ENCODE measurements at places on chromosomes 1 and 21.

DNA sequence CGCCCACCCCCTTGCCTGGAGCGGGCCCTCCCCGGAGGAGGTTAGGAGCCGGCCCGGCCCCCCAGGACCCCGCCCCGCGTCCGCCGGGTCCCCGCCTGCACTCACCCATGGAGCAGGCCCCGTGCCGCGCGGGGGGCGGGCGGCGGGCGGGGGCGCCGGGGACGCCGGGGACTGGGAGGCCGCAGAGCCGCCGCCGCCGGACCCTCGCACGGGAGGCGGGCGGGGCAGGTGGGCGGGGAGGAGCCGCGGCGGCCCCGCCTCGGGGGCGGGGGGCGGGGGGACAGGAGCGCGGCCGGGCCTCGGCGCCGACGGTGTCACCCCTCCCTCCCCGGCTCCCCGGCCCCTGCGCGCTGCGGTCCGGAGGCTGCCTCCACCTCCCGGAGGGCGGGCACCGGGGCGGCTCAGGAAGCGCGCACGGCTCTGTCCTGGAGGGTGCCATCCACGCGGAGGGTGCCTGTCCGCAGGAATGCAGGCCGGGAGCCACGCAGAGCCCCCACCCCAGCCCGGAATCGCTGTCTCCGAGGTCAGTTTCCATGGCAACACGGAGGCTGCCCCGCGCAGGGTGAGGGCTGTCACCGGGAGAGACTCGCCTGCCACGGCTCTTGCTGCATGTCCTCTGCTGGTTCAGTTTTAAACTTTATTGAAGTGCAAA is 5.9 kb upstream of the PLEKHG5 start:
- DNase-seq = no peak

- no peak for DNase-seq
These were observed 684.4 kb downstream of the PLA2G4A start for GRCh38 chr1:187513190-187513589.

DNA sequence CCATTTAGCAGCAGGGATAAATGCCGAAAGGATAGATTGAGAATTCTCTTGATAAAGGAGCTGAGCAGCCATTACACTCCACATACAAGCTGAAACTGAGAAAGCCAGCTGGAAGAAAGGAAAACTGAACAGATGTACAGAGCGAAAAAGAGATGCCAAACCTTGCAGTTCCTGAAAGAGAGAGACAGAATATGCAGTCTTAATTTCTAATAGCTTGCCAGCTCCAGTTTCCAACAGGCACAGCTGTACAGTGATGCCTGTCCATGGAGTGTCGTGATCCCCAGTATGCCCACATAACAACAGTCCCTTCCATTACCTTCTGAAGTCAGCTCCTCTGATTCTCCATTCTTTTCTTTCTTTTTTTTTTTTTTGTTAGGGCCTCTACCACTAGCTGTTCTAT is 22.7 kb downstream of the ABL2 start:
- DNase-seq = no peak

- no peak for DNase-seq
These were observed 42.6 kb upstream of the PIGV start for GRCh38 chr1:26745191-26745590.

DNA sequence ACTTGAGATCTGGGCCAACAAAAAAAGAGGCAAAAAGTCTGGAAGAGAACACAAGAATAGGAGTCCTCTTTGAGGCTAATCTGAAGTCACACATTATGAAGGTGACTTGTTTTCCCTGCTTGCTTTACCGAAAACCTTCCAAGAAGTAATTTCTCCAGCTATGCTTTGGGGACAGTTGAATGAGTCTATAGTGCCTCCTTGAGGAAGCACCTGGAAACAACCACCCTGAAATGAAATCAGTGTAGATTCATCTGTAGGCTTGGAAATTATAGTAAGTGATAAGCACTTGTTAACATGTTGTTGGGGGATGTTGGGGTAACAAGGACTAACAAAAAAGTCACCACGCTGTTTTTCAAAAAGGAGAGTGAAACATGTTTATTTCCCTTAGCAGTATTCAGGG is 23.4 kb upstream of the RPTN start:
- no peak for DNase-seq

DNA sequence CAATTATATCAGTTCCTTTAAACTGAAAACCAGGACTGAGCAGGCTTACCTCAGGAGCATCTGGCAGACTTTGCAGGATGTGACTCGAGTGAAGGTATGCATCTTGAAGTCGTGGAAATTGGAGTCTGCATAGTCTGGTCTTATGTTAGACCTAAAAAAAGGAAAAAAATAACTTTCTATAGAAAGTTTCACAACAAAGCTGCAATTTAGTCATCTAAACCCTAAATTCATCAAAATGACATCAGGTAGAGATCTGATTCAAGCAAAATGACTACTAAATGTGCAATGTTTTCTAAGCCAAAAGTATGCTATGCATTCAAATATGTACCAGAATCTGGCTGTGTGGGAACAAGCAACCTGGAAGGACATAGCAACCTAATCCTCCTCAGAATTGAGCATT is 260.1 kb downstream of the VAV3 start:
- no peak for DNase-seq

DNA sequence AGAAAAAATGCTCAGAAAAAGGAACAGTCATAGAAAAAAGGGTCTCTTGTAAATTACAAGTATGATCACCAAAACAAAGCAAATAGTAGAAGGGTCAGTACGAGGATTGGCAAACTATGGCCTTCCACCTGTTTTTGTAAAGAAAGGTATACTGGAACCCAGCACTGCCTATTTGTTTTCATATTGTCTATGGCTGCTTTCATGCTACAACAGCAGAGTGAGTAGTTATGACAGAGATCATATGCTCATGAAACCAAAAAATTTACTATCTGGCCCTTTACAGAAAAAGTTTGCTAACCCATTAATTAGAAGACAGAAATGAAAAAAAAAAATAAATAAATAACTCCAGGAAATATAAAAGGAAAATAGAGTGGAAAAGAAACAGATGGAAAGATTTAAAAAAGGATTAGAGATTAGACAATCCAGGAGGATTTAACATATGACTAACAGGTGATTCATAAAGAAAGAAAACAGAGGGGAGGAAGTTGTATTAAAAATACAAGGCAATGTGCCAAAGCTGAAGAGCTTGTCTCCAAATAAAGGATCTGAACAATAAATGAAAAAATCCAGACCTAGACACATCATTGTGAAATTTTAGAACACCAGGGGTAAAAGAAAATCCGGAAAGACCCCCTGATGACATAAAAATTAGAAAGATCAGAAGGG is 108.5 kb upstream of the SERTAD4 start:
- DNase-seq = no peak

GRCh38 chr1:27555700-27556424 is 48.1 kb downstream of the AHDC1 start:
- no peak for DNase-seq

DNA sequence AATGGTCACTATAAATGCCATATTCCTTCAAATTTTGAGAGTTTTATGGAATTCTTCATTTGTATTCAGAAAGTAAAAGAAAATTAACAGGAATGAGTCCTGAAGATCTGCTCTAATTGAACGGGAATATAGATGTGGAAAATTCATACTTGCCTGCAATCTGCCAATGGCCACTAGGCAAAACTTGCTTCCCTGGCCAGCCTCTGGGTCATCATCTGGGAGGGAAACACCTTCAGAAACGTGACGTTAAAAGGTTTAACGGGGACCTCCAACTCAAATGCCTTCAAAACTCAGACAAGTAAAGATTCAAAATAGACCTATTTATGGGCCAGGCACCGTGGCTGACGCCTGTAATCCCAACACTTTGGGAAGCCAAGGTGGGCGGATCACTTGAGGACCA is 21.7 kb upstream of the CTSK start:
- DNase-seq = no peak

DNA sequence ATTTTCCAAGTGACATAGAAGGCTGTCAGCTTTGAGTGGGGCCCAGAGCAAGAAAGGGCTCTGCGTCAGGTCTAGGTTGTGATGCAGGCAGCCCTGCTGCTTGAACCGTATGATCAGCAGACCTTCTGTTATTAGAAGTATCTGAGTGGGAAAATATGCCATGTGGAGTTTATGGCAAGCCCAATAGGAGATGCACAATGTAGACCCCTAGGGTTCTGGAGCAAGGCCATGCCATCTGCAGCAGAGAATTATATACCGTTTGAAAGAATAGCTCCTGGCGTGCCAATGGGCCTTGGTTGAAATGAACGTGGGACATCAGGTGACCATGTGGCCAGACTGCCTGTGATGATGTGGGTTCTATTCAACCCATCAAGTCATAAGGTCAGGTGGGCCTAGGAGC is 44.1 kb upstream of the ZBTB18 start:
- no peak for DNase-seq

DNA sequence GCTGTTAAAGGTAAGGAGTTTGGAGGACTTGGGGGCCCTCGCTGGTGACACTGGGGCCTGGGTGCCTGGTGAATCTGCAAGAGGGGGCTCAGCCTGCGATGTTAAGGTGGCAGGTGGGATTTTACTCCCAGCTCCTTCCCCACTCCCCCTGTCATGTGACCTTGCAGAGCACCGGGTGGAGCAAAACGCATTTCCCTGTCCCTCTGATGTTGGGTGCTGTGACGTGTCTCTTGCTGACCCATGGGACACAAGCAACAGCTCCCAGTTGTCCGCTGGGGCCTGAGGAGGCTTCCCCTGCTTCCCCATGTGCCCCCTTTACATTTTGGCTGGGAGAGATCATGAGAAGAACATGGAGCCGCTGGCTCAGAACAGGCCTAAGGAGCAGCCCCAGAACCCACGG is 319.0 kb downstream of the MATN1 start:
- DNase-seq = no peak

DNA sequence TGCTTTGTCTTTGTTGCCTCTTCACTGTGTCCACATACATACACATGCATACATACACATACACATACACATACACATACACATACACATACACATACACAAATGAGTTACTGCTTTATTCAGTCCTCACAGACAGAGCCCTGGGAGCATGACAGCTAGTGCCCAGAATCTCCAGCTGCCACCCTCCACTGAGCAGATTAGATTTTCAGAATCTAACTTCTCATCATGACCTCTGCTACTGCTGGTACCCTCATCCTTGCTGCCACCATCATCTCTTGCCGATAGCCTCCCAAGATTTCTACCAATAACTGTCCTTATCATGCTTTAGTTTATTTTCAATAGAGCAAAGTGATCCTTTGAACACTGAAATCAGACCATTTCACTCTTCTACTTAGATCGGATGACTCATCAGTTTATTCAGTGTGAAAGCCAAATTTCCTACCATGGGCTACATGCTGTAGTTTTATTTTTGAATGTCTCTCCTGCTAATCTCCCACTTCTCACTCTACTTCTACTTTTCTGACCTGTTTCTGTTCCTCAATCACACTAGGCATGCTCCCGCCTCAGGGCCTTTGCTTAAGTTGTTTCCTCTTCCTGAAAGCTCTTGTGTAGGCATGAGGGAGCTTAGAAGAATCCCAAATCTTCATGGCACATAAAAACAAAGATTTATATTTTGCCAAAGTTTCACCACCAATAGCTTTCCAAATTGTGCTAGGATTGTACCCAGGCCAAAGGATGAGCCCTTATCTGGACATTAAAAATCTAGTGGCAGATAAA is 43.0 kb downstream of the ATP6V1G3 start:
- no peak for DNase-seq

DNA sequence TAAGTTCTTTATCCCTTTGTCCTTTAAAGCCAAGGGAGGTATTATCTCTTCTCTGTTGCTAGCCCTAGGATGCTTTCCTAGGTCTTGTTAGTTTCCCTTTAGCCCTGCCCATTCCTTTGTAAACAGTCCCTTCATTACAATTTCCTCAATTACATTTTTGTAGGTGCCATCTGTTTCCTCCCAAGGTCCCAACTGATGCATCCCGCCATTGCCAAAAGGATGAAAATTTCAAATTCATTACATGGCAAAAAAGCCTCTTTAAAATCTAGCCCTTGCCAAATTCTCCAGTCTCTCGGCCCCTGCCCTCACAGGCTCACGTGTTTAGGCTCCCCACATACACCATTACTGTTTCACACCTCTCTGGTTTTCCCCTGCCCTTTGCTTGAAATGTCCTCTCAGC is 151.9 kb upstream of the C1orf87 start:
- no peak for DNase-seq

- no peak for DNase-seq
These were observed 9.0 kb upstream of the KCTD3 start for GRCh38 chr1:215557992-215558626.

- DNase-seq = no peak
These were observed 490.6 kb downstream of the KIF26B start for GRCh38 chr1:245645406-245645805.

GRCh38 chr1:67264899-67265298 is 42.8 kb upstream of the IL12RB2 start:
- DNase-seq = no peak

DNA sequence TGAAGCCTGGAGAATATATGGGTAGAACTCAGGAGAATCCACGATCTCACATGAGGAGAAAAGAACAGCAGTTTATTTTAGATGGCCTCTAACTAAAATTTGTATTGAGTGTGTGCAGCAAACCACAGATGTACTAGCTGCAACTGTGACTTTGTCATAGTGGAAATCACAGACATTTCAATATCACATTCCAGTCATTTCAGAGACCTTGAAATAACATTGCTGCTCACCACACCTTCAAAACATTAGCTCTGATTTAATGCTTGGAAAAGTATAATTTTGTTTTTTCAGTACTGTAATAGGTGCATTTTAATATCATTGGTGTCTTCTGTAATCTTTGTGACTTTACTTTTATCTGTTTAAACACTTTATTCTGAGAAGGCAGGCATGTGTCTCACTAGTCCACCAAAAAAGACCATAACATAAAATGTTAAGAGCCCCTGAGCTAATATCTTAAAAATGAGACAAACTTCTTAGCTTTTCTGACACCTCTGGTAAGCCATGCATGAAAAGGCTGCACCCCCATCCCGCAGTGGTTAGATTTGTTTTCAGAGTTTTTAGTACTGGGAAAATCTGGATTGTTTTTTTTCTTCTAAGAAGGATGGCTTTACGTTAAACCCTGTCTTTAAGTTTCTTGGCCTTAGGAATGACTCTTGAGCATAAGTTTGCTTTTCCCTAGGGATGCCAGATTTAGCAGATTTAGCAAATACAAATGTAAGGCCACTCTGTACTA is 30.1 kb downstream of the KCNJ15 start:
- no peak for DNase-seq

All from NCI-H1417 treated with DMSO at 0.1 percent for 48 hours (cell line).